Activated T-cell treated with anti-CD3 and anti-CD28 coated beads, Interleukin-2, amount 50 U/mL, for 1 hour (primary cell): ENCODE measurements at places on chromosomes 11 and 22.

GRCh38 chr22:38756711-38757463 lies 1.1 kb upstream of the SUN2 start:
- no peak for DNase-seq

DNA sequence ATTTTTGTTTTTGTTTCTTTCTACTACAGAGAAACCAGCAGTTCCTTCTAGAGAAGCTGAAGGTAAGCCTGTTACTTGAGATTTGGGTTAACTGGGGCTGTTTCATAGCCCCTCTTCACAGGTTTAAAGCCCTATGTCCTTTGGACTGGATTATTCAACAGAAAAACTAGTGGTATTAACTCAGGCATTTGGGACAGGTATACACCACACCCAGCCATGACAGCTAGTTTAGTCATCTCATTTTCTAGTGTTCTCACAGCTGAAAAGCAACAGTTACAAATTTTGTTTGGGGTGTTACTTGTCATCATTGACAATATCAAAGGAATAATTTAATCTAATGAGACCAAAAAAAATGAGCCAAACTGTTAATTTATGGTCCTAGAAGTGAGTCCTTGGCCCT lies 14.0 kb downstream of the LAYN start:
- DNase-seq: no peak

GRCh38 chr11:73186294-73186850 lies 31.7 kb upstream of the P2RY2 start:
- DNase-seq: no peak

DNA sequence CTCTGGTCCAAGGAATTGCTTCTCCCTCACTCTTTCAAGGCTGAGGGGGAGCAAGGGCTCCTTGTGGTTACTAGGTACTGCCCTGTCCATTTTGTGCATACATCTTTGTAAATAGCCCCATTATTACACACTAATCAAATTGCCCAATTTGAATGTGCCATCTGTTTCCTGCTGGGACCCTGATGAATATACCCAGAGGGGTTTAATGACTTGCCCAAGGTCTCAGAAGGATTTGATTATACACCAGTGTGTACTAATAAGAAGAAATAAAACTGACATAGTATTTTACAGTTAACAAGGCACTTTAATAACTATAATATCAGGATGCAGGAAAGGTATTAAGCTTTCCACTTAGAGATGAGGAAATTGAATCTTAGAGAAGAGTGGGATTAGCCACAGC lies 64.6 kb upstream of the PTPRJ start:
- DNase-seq: no peak

DNA sequence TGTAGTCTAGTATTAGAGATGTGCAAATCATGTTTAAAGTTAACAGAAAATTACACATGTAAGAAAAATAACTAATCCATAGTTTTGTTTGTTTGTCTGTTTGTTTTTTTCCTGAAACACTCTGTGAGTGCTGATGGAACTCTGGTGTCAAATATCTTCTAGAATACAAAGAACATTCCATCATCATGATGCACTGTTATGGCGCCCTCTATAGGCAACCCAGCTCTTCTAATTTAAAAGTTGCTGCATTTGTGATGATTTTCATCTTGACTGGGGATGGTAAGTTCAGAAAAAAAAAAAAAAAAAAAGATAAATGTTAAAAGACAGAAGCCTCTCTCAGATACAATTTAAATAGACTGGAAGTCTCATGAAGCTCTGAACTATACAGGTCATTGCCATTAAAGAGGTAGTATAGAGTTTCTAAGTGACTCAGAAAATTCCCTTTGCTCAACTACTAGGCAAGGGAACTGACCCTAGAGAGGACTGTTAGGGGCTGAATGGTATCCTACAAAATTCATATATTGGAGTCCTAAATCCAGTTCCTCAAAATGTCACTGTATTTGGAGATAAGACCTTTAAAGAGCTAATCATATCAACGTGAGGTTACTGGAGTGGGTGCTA lies 597.2 kb upstream of the ANO3 start:
- DNase-seq: no peak

GRCh38 chr11:81005595-81005994 lies 1564.8 kb upstream of the TENM4 start:
- DNase-seq: no peak

DNA sequence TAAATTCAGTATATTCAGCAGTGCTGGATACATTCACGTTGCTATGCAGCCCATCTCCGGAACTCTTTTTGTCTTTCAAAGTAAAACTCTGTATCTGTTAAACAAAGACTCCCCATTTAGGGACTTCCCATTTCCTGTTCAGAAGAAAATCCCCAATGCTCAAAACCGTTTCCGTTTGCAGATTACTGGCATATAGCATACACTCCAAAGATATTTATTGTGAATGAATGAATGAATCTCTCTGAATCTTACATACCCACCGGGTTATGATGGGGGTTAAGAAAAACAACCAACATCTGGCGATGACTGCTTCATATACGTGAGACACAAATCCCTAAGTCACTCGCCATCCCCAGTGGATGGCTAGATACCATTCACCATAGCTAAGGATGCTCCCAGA lies 1.6 kb downstream of the THY1 start:
- DNase-seq: no peak

GRCh38 chr11:119315131-119316015 lies 1.6 kb downstream of the MCAM start:
- DNase-seq: peak; percentile 66

GRCh38 chr11:57386178-57386940 lies 4.1 kb downstream of the PRG2 start:
- no peak for DNase-seq

DNA sequence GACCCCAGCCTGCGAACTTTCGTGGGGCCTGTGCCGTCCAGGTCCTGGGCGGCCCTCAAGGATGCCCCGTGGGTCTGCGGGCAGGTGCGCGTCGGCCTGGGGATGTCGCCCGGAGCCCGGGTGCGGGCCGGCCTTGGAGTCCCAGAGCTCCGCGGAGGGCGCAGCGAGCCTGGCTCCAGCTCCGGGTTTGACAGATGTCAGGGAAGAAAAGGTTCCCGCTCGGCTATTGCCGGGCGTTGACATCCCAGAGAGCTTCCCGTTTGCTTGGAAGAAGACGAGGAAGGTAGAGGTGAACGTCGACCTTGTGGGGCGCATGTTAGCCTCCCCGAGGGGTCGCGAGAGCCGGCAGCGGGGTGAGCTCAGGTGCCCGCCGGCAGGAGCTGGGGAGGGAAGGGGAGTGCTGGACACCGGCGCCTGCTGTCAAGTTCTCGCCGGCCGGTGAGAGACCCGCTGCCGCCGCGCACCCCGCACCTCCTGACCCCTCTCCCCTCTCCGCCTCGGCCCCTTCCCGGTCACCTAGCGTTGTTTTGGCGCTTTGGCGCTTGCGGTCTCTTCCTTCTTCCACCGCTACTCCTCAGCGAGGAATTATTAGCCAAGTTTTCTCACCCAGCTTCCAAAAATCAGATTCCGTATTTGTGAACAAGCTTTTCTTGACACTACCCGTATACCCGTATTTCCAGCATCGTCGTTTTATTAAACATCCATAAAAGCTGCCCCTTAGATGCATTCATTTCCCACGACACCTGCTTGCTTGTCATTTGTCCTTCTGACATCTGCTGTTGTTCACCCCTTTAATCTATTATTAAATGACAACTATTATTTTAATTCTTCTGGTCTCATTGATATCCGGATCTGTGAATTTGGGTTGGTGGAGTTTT lies 1.3 kb downstream of the BMAL1 start:
- DNase-seq: no peak

GRCh38 chr11:69122630-69123431 lies 32.9 kb upstream of the SMIM38 start:
- DNase-seq: peak; percentile 61

GRCh38 chr11:98059488-98059887 lies 961.3 kb upstream of the CNTN5 start:
- no peak for DNase-seq

- DNase-seq: no peak
Observed at GRCh38 chr11:73237471-73238290, 19.6 kb downstream of the P2RY2 start.

GRCh38 chr11:31254415-31254814 lies 115.1 kb downstream of the DCDC1 start:
- no peak for DNase-seq

- DNase-seq: no peak
Observed at GRCh38 chr11:115221461-115222069, 282.6 kb downstream of the CADM1 start.

- DNase-seq: no peak
Observed at GRCh38 chr22:30717331-30717921, 22.8 kb downstream of the OSBP2 start.

DNA sequence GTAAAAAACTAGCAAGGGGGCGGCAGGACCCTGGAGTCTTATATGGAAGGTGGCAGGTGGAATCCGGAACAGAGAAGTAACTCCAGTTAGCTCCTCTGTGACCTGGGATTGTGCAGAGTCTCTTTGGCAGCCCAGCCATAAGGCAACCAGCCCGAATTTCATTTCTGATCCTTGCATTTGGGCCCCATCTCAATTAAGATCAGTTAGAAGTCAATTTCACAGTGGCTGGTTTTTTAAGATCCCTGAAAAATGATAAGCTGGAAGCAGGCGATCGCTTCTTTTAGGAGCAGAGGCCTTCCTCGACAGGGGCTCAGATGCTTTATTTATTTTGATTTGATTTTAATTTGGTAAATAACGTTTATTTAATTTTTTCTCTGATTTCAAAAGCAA lies 199.0 kb downstream of the TENM4 start:
- DNase-seq: no peak

GRCh38 chr11:15635521-15635920 lies 520.8 kb downstream of the INSC start:
- no peak for DNase-seq

- DNase-seq: no peak
Observed at GRCh38 chr22:47374273-47374771, 611.9 kb downstream of the TBC1D22A start.

DNA sequence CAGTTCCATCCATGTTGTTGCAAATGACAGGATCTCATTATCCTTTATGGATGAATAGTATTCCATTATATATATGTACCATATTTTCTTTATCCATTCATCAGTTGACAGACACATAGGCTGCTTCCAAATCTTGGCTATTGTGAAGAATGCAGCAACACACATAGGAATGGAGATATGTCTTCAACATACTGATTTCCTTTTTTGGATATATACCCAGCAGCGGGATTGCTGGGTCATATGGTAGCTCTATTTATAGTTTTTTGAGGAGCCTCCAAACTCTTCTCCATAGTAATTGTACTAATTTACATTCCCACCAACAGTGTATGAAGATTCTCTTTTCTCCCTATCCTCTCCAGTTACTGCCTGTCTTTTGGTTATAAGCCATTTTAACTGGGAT lies 383.9 kb upstream of the CHORDC1 start:
- DNase-seq: no peak

DNA sequence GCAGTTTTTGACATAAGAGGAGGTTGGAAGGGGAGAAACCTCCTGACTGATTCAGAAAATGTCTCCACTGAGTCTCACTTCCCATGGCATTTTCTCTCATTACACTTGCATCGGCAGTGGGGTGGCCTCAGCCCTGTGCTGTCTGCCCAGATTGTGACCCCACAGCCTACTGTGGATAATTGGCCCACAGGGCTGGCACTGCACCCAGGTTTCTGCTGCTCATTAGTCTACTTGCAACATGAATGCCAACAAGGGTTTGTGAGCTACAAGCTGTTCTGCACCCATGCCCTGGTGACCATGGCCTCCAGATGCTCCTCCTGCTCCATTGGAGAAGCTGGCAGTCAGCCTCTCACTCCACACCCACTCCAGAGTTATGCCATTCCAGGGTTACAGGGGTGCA lies 296.0 kb downstream of the CTTN start:
- DNase-seq: no peak

- no peak for DNase-seq
Observed at GRCh38 chr11:33262011-33262645, 4.9 kb downstream of the HIPK3 start.

GRCh38 chr11:127017482-127017881 lies 16.9 kb upstream of the KIRREL3 start:
- no peak for DNase-seq
